ENCODE measurements at places on chromosomes 3 and 15.

DNA sequence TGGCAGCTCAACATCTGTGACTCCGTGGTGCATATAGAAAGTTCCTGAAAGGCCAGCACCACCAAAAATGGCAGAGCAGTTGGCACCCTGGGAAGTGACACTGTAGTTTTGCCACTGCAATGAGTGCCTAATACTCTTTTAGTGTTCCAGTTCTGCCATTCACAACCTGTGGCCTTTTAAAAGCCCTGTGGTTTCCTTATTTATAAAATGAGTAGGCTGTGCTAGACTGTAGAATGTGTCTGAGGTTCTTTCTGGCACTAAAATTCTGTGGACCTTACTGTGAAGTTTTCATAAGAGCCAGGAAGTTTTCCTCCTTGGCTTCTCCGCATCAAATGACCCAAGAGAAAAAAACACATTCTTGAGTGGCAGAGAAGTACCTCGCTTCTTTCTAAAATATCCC is 74.1 kb downstream of the MME start:
- no peak for DNase-seq

- peak; percentile 86 for DNase-seq
These were observed 17.6 kb downstream of the VGLL4 start for GRCh38 chr3:11626084-11626463.

DNA sequence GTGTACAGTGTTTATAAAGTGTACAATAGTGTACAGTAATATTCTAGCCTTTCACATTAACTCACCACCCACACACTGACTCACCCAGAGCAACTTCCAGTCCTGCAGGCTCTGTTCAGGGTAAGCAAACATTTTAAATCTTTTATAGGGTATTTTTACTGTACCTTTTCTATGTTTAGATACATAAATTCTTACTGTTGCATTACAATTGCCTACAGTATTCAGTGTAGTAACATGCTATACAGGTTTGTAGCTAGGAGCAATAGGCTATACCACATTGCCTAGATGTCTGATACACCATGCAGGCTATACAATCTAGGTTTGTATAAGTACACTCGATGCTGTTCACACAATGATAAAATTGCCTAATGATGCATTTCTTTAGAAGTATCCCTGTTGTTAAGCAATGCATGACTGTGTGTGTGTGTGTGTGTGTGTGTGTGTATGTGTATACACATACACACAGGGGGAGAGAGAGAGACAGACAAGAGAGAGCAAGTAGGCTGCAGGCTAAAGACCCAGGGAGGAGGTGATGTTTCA is 72.5 kb upstream of the PRR23C start:
- DNase-seq: no peak

DNA sequence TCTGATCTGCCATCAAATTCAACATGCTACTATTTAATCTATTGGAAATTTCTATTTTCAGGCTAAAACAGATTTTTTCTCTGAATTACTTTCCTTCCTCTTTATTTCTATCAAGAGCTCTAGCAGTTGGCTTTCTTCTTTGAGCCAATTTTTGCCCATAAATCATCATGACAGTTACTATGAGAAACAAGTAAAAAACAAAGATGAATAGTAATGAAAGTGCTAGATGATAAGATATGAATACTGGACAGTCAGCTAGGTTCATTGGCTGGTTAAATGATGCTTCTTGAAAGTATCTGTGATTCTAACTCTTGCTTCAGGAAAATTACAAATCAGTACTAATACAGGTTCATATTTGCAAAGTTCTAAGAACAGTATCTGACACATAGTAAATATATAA is 38.6 kb upstream of the NANOGP8 start:
- no peak for DNase-seq

GRCh38 chr15:42151141-42151561 is 5.3 kb downstream of the PLA2G4F start:
- DNase-seq: no peak

- no peak for DNase-seq
These were observed 2.9 kb downstream of the TLE3 start for GRCh38 chr15:70094690-70095311.

GRCh38 chr15:25670025-25670554 is 193.0 kb downstream of the ATP10A start:
- no peak for DNase-seq

- no peak for DNase-seq
These were observed 257.4 kb downstream of the RORA start for GRCh38 chr15:60971732-60972131.

DNA sequence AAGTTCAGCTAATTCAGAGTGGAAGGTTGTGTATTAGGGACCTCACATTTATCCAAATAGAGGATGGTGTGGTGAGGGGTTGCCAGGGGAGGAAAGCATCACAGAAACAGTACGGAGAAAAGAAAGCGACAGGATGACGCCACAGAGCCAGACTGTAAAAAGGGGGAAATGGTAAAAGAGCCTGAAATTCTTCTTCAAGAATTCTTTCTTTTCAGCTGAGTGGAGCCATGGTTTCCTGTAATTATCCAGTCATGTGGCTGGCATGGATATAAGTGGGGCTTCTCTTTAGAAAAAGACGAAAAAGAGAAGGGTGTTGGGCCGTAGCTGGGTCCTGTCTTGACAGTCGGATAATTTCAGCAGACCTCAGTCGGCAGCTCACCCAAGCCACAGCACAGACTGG is 24.5 kb upstream of the PSMD6 start:
- DNase-seq: no peak

GRCh38 chr3:127208483-127209100 is 15.7 kb downstream of the PRR23E start:
- DNase-seq: no peak

GRCh38 chr3:192727032-192727847 is at the start of gene FGF12:
Gene FGF12, minus strand, starts transcription at chr3:192727541.
- no peak for DNase-seq

- no peak for DNase-seq
These were observed 7.6 kb downstream of the ICE2 start for GRCh38 chr15:60471314-60471713.

GRCh38 chr3:56801662-56802377 is at the start of gene ARHGEF3:
Gene ARHGEF3, minus strand, starts transcription at chr3:56801949. Its CDS starts 151 bp downstream, at chr3:56801798.
- peak; percentile 80 for DNase-seq

DNA sequence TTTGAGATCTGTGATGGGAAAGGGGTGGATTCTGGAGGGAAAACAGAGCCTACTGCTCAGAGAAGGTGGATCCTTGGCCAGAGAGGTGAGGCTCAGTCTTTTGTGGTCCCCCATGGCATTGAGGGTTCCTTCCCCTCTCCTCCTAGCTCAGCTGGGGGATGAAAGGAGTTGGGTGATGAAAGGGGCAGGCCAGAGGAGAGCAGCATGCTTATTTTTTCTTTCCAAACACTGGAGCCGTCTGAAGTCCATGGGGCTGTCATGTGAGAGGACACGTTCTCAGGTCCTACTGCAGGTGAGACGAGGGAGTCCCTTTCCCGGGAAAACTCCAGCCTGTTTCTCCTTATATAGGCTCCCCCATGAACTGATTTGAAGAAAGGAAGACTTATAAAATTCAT is 71.4 kb downstream of the SCN5A start:
- DNase-seq: no peak

GRCh38 chr15:62439543-62440016 is 274.5 kb upstream of the C2CD4B start:
- no peak for DNase-seq

- DNase-seq: no peak
These were observed 797.4 kb downstream of the GRM7 start for GRCh38 chr3:7658294-7658693.

DNA sequence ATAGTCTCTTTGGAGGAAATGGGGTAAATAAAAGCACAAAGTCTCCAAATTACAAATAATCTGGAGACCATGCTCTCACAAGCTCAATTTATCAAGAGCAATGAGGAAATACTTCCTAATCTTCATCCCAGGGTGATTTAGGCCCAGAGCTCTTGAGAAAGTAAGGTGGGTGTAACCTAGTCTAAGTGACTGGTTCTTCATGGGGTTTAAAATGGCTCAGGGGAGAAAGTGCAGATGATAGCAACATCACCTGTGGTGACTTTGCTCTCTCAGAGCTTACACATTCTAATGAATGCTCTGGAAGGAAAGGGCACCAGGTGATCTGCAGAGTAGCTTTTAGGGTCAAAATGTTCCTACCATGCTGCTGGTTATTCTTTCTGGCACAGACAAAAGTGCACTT is 118.4 kb upstream of the TP63 start:
- DNase-seq: no peak

GRCh38 chr15:60571008-60571420 is 92.1 kb upstream of the ICE2 start:
- no peak for DNase-seq

- no peak for DNase-seq
These were observed 114.0 kb upstream of the ALDH1A3 start for GRCh38 chr15:100765467-100766241.

DNA sequence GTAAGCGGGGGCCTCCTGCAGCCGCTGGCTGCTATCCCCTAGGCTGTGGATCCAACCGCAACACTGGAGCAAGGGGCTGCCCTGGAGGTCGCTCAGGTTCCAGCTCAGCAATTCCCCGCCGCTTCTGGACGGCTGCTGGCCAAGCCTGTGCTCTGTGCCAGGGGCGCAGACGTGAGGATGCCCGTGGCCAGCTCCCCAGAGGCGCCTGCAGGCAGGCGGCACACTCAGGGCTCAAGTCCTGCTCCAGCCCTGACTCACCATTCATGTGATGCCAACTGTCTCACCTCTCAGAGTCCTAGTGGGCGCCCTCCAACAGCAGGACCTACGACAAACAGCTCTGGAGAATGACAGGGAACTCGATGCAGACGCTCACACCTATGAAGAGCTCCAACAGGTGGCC is 31.6 kb downstream of the KLHL25 start:
- no peak for DNase-seq

GRCh38 chr15:33136353-33136752 is 58.2 kb downstream of the FMN1 start:
- DNase-seq: no peak

DNA sequence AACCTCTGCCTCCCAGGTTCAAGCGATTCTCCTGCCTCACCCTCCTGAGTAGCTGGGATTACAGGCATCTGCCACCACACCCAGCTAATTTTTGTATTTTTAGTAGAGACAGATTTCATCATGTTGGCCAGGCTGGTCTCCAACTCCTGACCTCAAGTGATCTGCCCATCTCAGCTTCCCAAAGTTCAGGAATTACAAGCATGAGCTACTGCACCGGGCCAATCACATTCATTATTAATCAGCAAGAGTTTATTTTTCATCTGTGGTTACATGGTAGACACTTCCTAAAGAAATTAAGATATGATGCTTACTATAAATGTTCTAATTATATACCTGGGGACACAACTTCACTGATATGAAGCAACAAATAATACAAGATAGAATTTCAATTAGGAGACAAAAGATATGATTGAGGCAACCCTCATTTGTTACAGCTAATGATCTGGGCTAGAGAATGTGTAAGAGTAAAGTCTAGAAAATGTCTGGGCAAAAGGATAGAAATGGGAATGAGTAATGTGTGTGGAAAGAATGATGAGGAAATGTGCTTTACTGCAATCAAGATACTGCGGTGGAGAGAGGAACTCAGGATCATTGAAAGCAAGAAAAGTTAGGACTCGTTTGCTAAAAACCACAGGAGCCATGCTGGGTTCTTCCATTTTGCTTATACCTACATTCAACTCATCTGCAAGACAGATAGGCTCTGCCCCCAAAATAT is 366.8 kb downstream of the ZIC1 start:
- no peak for DNase-seq

DNA sequence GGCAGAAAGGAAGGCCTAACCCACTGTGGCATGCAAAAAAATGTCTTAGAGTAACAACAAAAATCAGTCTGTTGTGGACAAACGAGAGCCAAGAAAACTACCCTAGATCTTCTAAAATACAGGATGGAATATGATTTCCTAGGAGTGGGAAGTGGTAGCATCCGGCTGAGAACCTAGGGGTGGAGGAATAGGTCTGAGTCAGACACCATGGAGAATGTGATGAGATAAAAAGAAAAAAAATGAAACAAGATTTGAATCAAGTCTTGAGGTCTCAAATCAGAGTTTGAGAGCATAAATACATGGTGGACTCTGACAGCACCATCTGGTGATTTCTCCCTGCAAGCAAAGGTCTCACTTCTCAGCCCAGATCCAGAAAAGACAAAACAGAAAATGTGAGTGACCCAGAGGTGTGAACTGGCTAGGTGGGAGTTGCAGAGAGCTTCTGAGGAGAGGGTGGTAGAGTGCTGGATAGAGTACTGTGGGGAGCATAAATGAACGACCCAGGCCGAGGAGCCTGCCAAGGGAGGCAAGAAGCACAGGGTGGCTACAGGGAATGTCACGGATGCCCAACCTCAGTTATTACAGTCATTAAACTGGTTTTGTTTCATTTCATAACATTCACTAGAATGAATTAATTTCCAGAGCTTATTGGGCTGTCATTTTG is 27.6 kb upstream of the VEPH1 start:
- no peak for DNase-seq

DNA sequence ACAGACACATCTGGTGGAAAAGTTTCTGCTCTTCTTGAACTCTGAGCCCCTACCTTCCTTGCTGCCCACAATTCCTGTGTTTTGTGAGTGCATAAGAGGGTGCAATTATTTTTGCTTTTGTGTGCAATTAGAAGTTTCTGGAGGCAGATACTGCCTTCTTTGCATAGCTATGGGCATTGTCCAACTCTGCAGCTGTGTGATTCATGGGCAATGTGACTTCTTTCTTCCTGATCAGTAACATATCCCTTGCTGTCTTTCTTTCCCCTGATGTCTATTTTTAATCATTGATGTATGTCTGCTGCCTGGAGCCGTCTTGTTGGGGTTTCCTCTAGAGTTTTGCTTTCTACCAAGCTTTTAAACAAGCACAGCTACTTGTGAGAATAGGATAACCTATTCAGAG is 321.6 kb upstream of the CHRM5 start:
- no peak for DNase-seq

GRCh38 chr3:28151608-28152228 is 89.7 kb upstream of the CMC1 start:
- DNase-seq: peak; percentile 6

- no peak for DNase-seq
These were observed 77.6 kb downstream of the CMSS1 start for GRCh38 chr3:99895131-99895696.

- no peak for DNase-seq
These were observed 1.3 kb downstream of the ACAP2 start for GRCh38 chr3:195441476-195441991.

- no peak for DNase-seq
These were observed 654.9 kb upstream of the KCNMB2 start for GRCh38 chr3:177881351-177881750.

DNA sequence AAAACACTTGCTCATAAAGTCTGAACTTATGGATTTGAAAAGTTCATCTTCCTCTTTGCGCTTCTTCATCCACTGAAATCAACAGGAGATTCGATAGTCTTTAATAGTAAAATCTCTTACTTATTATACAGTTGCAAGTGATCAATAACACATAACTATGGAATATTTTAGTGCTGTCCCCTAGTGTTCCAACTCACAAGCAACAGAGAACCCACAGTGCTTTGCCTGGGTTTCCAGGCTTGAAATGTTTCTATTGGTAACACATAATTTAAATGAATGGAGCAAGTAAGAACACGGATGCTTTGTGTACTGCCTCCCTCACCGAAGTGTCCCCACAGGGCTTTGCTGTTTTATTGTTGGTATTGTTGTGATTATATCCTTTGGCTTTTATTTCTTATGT is 93.5 kb downstream of the WDR72 start:
- no peak for DNase-seq
